ENCODE measurements at places on chromosomes 7 and 10.

GRCh38 chr10:26689399-26689798 lies 8.1 kb upstream of the PDSS1 start:
- DNase-seq: no peak

- no peak for DNase-seq
Measured at GRCh38 chr7:47940088-47941013, 7.9 kb downstream of the PKD1L1 start.

DNA sequence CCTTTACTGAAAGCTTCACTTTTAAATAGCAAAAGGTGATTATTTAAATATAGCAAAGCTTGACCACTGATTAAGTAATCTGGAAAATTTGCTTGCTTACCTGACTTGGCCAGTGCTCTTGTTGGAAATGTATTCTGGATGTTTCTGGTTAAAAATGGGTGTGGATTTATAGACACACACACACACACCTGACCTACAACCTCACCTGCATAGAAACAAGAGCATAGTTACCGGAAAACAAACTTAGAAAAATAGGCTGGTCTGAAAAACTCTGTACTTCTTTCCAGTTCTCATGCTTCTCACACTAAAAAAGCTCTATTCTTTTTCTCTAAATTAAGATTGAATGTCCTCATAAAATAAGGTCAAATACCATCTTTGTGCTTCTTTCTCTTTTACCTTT lies at the start of gene AGR3:
TSS of gene AGR3 (minus strand) at position 140 of the 400 bp plus-strand sequence. CDS start 3,365 bp downstream, outside the sequence.
- DNase-seq: no peak

DNA sequence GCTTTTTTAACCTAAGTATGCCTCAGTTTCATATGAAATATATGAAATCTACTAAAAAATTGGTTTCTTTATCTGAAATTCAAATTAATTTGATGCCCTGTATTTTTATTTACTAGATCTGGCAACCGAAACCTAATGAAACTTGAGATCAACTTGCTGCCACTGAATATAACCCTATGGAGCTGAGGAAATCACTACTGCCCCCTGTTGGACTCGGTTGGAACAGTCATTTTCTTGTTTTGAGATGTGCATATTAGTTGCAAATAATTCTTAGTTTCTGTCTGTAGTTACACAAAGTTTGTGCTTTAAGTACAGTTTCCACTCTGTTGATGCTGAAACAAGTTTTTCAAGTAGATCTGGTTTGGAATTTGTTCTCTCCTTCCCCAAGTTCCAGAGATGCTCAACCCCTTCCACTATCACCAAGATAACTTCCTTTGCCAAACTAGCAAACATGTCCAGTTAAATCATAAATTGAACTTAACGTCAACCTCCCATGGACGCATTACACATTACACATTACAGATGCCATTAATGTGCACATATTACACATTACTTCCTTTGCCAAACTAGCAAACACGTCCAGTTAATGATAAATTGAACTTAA lies 22.2 kb upstream of the EXOC4 start:
- no peak for DNase-seq

DNA sequence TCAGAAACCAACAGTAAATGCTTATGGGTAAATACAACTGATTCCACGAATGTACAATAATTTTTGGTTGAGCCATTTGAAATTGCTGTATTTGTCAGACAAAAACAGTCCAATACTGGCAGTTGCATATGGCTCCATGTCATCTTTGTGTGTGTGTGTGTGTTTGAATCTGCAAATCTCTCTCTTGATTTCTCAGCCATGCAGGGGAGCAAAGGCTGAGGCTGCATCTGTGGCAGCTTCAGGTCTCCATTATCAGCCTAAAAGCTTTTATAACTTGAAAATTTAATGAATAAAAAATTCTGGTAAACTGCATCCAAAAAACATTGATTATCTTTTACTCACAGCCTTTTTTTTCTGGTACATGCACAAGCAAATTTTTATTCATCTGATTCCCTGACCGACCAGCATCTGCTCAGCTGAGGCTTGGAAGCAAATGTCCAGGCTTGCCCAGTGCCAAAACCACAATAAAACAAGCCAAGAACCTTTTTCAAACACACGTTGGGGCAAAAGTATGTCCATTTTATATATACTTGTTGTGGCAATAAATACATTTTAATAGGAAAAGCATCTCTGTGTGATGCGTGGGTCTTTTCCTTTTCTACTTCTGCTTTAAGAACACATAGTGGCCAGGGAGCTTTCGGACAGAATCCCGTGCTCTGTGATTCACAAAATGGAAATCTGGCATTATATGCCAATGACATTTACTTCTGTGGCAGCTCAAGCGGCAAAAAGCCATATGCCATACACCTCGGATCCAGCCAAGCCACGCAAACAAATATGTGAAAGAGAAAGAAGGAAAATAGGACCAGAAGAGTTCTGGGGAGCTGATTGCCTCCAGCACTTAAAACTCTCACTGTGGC lies 275.6 kb upstream of the AOAH start:
- no peak for DNase-seq

Data from CD4-positive, alpha-beta T cell (primary cell).